ENCODE measurements at places on chromosomes 3 and 15. TPM values are rescaled to one million over a fixed set of nuclear protein-coding genes. Genes with fewer than 3 reads are reported as not detected.

The CYP19A1 gene
- not detected for polyA plus RNA-seq

The EFCC1 gene
- polyA plus RNA-seq = 1.7 TPM

The INSYN1 gene
- 12.6 TPM for polyA plus RNA-seq

The C3orf49 gene
- 1.00 TPM for polyA plus RNA-seq

- DNase-seq = no peak
These were observed 27.6 kb downstream of the DET1 start for GRCh38 chr15:88518903-88519302.

GRCh38 chr3:87090631-87091030, 99.7 kb upstream of the VGLL3 start:
- no peak for DNase-seq

DNA sequence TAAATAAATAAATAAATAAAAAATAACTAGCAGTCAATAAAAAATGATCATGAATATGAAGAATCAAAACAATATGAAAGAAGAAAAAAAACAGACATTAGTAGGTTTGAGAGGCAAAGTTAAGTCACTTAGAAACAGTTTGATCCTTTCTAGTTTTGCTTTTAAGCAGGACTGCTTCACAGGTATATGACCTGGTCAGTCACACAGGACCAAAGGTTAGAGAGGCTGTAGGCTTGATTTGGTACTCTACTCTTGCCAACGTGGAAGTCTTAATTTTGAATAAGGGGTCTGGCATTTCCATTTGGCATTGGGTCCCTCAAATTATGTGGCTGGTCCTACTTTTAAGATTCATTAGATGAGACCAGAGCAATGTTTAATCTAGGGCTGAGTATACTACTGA, 441.7 kb upstream of the NECTIN3 start:
- DNase-seq = no peak

GRCh38 chr3:194852831-194853508, 167.3 kb downstream of the FAM43A start:
- DNase-seq = no peak

DNA sequence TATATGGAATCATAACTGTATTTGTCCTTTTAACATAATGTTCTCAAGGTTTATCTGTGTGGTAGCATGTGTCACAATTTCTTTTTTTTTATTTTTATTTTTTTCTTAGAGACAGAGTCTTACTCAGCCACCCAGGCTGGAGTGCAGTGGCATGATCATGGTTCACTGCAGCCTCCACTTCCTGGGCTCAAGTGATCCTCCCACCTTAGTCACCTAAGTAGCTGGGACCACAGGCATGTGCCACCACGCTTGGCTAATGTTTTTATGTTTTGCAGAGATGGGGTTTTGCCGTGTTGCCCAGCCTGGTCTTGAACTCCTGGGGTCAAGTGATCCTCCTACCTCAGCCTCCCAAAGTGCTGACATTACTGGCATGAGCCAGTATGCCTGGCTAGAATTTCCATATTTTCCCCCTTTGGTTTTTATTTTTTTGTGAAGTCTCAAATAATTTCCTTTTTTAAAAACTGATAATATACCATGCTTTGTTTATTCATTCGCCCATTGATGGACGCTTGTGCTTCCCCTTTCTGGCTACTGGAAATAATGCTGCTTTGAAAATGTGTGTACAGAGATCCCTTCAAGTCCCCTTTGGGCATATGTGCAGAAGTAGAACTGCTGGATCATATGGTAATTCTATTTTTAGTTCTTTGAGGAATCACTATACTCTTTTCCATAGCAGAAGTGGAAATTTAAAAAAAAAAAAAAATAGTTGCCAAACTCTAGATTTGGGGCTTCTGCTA, 28.4 kb downstream of the TMEM40 start:
- no peak for DNase-seq

GRCh38 chr15:93219859-93220420, 130.9 kb upstream of the RGMA start:
- no peak for DNase-seq

All from left kidney (tissue), 8 donors.